ENCODE measurements at places on chromosomes 4 and X.

- no peak for DNase-seq
Measured at GRCh38 chr4:137181293-137181899, 350.9 kb downstream of the PCDH18 start.

- DNase-seq: no peak
Measured at GRCh38 chrX:39439906-39440798, 638.9 kb downstream of the MID1IP1 start.

DNA sequence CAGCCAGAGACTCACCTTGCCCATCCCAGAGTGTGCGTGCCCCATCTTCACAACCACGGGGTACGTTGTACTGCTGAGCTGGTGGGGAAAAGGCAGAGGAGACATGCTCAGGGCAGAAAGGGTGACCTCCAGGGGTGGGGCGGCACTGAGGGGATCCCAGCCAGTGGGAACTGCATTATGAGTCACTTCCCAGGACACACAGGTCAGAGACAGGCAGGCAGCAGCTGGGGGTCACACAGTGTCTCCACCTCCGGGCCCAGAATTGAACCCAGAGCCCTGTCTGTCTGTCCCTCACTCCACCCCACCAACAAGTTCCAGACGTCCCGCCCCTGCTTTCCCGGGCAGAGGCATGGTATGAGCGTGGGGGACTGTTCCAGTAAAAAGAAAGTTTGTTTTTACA is 4.8 kb upstream of the TIMP1 start:
- no peak for DNase-seq

DNA sequence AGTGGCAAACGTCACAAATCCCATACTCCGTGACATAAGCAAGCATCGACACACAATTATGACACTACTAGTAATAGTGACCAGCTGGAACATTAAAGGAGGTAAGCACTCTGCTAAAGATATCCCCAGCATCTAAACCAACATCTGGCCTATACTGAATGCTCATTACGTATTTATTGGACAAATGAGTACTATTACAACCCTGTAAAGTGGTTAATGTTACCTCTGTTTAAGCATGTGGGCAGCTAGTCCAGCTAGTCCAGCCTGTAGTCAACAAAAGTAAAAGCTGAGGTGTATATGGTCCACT is 419 bp upstream of the RPGR start:
- no peak for DNase-seq

DNA sequence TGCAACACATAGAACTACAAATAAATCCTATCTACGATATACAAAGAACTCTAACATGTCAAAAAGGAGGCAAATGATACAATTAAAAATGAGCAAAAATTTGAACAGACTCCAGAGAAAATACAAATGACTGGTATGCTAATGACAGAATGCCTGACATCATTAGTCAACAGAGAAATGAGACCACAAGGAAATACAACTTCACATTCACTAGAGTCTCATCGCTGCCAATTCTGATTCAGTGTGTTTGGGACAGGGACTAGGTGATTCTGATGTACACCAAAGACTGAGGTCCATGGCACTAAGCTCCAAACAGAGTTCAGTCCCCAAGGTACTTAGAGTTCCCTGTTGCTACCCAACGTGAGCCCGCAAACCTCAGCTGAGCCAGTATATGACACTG is 23.4 kb downstream of the SLC2A9 start:
- no peak for DNase-seq

GRCh38 chr4:123380728-123381716 is 15.6 kb upstream of the SPRY1 start:
- DNase-seq: no peak

All from fibroblast of upper back skin (primary cell).